ENCODE measurements at places on chromosomes 4 and X.

DNA sequence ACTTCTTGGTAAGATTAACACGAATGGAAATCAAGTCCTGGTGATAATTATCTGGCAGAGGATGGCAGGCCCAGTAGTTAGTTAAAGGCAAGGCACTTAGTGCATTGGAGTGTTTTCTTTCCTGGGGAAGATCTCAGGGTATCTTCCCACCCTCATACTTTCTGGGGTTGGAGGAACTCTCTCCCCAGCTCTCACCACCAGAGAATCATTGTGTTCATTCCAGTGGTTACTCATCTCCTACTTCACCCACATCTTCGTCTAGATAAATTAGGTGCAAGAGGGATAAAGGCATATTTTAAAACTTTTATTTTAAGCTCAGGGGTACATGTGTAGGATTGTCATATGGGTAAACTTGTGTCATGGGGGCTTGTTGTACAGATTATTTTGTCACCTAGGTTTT, 67.5 kb upstream of the SH3RF1 start:
- DNase-seq = no peak

DNA sequence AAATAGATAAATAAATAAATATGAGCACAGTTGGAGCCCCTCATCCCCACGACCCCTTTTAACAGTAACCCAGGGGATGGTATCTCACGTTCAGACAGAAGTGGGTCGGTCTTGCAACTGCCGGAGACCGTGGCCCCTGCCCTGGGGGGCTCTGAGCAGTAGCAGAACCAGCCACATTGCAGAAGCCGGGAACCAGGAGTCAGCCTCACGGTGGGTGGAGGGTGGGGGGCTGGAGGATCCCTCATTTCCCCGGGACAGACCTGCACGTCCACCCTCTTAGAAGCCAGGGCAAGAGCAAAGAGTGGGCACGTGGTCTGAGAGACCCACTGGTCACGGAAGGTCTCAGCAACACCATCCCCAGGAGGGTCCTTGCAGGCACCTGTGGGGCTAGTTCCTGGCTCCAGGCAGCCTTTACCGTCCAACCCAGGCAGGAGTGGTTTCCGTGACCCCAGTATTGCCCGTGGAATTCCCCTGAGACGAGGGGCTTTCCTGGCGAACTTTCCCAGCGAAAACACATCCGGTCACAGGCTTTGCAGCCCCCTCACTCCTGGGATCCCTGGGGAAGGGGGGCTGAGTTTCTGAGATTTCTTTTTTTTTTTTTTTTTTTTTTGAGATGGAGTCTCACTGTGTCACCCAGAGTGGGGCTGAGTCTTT, 8.8 kb upstream of the IL3RA start:
- DNase-seq = no peak

DNA sequence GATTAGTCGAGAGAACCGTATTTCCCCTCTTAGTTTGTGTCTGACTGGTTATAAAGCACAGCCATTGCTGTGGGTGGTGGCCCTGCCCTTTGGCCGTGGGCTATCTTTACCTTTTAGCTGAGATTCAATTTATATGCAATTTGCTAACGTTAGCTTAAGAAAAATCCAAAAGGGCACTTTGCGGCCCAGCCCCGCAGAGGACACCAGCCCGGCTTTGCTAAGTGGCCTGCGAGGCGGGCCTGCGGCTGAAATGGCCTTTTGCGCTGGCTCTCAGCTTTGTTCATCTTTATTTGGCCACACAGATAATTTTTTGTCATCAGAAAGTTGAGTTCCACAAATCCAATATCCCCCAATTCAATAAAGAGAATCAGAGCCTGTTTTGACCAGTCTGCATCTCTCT, 48.3 kb downstream of the CPZ start:
- no peak for DNase-seq

DNA sequence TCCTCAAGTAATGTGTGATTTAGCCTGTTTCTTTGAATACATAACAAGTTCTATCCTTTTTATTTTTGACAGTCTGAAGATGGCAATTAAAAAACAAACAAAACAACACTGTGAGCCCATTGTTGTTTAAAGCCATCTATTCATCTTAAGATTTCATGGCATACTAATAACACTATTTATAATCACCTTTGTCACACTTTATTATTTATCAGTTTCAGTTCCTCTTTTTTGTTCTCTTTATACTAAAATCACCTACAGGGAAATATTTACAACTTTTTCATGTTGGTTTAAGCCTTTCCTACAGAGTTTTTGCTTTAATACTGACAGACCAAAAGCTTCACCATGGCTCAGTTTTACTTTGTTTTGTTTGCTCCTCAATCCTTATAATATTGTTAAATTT, 247.4 kb upstream of the CTSO start:
- DNase-seq = no peak

DNA sequence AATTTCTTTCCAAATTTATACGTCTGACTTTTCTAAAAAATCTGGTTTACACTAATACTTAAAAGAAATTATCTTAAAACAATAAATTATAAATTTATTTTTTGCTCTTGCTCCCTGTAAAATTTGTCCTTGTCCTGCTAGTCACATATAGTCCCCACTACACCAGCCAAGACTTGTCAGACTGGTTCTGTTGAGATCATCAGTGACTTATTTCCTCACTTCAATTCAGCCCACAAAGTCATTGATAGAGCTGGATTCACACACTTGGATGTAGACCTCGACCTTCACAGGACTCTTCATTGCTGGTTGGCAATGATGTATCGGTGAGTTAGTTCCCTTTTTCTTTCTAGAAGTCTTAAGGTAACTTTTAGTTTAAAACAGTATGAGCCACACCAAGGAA, at the start of gene TMPRSS11E:
Gene TMPRSS11E, plus strand, starts transcription at position 263 of the 400 bp plus-strand sequence. Its CDS starts 50 bp downstream, at position 313.
- DNase-seq = no peak

DNA sequence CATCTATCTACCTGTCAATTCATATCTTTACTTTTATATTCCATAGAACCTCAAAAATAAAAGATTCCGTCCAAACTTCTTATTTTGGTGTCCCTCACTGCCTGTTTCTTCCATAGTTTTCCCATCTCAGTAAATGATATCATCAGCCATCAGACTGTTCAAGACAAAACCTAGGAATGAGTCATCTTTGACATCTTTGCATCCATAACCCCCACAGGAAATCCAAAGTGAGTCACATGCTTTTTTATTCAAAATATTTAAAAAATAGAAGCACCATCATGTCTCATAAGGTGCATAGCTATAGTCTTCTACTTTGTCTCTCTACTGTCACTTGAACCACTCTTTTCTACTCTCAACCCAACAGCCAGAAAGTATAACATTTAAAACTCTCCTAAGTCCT, 29.9 kb upstream of the CXXC4 start:
- no peak for DNase-seq

DNA sequence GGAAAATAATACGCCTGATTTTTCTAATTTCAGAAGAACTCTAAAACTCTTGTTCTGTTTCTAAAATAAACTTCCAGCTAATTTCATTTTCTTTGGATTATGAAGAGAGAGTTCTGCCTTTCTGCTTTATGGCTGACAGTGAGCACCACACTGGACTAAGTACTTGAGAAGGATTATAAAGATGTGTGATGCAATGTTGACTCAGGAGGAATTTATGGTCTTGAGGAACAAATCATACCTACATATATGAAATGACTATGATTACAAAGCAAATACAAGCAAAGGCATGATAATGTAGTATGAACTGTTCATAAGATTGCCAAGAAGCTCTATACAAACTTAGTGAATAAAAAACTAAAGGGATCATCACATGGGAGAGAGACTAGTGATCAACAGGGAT, 13.0 kb upstream of the SLC25A5 start:
- DNase-seq = no peak

DNA sequence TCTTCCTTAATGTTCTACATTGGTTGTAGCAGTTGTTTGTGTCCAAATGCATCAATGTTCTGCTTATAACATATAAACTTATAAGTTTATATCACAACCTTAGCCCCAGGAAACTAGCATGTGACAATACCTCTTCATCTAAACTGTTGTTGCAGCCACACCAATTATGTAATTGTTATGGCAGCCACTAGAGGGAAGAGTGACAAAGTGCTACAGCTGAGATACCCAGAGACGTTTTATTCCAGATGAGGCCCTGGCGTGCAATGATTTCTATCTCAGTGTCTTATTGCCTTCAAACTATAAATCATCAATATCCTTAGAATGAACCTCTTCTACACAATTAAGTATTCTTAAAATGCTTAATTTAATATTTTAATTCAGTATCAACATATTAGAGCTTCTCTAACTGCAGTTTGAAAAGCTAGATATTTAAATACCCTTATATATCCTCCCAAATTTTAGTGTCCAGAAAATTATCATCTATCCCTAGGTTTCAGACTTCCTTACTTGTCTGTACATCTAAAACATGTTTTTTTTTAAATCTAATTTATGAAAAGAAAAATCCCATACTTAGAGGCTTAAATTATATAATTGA, 171.6 kb downstream of the PCDH10 start:
- no peak for DNase-seq

DNA sequence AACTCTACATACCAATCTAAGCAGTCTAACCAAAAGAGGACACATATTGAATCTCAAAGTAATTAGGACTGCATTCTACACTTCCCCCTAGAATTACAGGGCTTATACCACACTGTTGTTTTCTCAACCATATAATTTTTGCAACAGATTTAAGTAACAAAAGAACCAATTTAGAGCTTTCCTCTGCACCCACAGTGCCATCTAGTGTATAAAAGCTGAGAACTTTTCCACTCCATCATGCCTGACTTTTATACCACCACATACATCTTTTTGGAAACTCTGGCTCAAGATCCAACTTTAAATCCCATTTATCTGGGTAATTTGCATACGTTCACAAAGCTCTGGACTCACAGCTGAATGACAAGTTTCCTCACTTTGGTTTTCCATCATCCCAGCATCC, 99.5 kb downstream of the EFHC2 start:
- DNase-seq = no peak

DNA sequence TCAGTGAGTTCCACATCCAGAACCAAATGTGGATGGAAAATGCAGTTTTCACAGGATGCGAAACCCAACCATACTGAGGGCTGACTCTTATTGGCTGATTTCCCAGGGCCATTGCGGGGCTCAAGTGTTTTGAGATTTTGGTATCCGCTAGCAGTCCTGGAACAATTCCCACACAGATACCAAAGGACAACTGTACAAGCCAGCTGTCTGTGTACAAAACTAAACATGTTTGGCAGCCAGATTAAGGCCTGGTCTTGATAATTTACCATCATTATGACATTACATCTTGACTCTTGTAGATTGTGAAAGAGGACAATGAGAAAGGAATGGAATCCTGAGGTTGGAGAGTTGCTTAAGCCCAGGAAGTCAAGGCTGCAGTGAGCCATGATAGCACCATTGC, 121.9 kb downstream of the DKK2 start:
- no peak for DNase-seq
